ENCODE measurements at places on chromosomes 12 and 14. TPM values are rescaled to one million over a fixed set of nuclear protein-coding genes. Genes with fewer than 3 reads are reported as not detected.

DNA sequence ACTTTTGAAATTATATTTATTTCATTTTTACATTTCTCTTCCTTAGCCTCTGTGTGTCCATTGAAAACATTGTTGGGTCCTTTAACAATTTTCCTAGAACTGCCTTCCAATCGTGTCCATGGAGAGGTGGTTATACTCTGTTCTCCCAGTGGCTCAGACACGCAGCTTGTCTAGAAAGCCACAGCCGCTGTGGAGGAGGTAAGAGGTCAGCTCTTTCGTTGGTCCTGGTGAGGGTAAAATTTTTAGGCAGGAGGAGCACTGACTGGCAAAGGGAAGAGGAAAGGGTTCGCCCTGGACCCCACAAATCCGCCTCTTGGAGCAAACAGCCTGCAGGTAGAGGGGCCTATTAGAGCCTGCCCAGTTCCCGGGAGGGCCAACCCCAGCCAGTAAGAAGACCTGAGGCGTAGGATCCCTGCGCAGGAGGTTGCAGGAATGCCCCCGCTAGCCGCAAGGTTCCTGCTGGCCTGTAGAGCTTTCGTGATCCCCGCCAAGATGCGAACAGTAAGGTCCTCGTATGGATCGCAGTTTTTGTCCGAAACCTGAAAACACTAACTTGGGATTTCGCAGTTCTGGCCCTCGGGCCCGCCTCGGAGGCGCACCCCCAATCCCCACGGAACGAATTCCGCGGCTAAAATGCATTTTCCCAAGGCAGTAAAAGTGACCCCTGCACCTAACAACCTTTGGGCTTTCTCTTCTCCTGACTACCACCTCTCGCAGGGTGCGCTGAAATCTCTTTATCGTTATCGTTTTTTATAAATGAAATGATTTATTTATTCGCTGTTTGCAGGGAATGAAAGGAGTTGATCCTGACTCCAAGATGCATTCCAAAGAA lies 7.5 kb upstream of the PAX9 start:
- no peak for DNase-seq

GRCh38 chr14:86153480-86153879 lies 623.5 kb downstream of the FLRT2 start:
- DNase-seq, result no peak

DNA sequence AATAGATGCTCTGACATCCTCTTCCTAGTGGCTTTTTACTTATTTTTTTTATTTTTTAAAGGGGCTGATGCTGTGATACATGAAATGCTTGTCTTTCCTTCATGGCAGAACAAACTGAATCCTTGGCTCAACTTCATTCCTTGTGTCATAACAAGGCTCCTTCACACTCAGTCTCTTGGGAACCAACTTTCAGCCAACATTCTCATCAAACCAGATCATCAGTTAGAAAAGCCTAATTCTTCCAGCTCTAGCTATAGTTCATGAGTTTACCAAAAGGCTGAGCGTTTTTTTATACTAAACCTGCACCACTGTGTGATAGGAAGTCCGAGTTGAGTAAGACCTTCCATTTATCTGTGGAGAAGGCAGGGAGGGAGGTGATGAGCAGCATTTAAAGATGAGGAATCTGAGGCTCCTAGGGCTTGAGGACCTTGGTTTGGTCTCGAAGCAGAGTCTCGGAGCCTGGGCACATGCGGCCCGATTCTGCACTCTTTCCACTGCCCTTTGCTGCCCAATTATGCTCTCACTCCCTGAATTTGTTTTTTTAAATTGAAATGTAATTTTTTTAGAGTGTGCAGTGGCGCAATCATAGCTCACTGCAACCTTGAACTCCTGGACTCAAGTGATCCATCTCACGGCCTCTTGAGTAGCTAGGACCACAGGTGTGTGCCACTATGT lies 8.2 kb downstream of the GPRC5D start:
- DNase-seq, result no peak

- no peak for DNase-seq
These were observed 18.7 kb upstream of the FBRSL1 start for GRCh38 chr12:132471011-132471857.

DNA sequence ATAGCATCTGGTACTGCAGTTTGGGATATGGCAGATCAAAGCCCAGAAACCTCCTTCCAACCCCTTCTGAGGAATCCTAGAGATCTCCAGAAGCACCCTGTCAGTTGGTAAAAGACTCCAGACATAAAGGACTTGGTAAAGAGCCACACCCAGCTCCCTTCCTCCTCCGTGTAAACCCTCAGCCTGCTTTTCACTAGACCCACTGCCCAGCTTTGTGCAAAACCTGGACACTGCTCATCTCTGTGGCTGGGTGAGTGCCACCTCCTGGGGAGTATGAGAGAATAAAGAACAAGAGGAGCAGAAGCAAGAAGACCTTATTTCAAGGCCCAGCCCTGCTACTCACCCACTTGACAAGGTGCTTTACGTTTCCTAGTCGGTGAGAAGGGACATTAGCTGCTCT lies 33.0 kb downstream of the ANO2 start:
- no peak for DNase-seq

- no peak for DNase-seq
These were observed 106.1 kb downstream of the DPF3 start for GRCh38 chr14:72787841-72788240.

DNA sequence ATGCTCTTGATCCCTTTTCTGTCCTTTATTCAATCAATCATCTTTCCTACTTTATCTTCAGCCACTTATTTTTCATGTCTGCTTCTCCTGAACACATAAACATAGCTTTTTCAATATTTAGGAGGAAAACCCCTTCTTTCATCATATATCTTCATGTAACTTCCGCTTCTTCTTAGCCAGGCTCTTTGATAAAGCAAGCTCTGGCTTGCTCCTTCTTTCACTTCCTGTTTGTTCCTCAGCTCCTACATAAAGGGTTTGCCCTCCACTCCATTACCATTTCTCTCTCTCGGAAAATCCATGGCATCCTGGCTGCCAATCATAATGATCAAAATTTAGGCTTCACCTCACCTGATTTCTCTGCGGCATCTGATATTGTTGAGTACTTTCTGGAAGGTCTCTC lies 33.7 kb upstream of the HELB start:
- DNase-seq, result no peak

- peak; percentile 53 for DNase-seq
These were observed 30.6 kb downstream of the VCPKMT start for GRCh38 chr14:50085570-50086320.

DNA sequence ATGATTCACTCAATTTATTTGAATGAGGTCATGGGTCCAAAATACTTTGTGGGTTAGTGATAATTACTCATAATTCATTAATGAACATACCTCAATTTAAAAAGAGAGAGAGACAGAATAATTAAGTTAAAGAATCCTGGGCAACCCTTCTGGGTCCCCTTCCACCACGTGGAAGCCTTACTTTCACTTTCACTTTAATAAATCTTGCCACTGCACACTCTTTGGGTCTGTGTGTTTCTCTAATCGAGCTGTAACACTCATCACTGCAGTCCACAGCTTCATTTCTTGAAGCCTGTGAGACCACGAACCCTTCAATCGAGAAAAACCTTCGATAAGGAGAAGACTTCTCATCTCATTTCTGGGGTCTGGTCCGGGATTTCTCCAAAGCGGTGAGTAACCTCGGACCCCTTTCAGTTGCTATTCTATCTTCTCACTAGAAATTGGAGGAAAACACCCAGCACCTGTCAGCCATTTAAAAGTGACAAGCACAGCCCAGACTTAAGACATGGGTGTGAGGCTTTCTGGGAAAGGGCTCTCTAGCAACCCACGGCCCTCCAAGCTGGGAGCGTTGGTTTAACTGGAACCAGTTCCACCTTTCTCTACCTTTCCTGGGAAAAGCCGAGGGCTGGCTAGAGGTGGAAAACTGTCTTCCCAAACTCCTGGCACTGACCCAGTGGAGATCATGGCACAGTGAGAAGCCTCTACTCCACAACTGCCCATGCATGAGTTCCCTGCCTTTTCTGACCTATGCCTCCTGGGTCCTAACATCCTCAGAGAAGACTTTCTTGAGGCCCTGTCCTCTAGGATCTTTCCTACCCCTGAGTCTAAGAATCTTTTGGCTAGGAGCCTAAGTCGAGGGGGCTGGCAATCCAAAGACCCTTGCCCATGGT lies 148.8 kb upstream of the ATF7IP start:
- DNase-seq, result peak; percentile 4

GRCh38 chr12:27814851-27815591 lies 35.0 kb upstream of the MANSC4 start:
- DNase-seq, result no peak

GRCh38 chr14:31307618-31308017 lies 100.0 kb upstream of the HECTD1 start:
- no peak for DNase-seq

DNA sequence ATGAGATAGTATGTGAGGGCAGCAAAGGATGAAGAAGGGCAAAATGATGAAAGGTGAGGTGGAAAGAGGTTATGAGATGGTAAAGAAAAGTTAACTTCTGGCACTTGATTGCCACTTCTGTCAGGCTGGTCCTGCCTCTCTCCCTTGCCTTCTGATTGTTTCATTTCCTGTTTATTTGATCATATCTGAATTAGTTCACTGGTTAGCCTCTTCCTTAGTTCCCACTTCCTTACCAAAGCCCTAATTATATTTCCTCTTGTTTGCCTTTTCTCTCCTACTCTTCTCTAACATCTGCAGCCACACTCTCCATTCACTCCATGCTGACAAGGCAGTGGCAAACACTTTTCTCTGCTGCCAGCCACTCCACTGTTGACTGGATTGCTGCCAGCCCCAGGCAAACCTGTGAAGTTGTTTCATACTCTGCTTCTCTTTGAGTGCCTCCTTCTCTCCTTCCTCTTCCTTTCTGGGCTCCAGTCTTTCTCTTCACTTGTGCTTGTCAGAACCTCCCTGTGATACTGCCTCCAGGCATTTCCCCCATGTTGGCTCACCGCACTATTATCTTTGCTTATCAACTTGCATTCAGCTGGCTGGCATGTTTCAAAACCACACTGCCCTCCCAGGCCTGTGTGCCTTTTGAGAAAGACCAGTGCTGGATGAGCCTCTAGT lies 8.1 kb downstream of the PNP start:
- DNase-seq, result no peak

- no peak for DNase-seq
These were observed 12.8 kb upstream of the CEP170B start for GRCh38 chr14:104852280-104852663.

- DNase-seq, result no peak
These were observed 344.9 kb upstream of the STXBP6 start for GRCh38 chr14:25394791-25395391.

DNA sequence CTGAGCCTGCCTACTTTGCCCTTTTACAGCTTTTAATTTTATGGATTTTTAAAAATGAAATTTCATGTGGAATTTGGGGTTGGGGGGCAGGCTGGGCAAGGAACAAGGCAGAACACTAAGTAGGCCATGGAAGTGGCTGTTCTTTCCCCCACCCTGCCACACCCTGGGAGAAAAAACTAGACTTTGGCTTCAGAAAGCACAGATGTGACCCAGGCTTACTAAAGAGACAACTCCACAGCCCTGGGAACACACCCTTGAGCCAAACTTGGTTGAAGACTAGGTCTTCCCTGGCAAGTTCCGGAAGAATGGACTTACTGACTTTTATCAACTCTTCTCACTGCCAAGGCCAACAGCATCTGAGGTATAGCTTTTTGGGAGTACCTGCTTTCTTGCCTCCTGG lies 40.3 kb downstream of the BAZ2A start:
- no peak for DNase-seq

DNA sequence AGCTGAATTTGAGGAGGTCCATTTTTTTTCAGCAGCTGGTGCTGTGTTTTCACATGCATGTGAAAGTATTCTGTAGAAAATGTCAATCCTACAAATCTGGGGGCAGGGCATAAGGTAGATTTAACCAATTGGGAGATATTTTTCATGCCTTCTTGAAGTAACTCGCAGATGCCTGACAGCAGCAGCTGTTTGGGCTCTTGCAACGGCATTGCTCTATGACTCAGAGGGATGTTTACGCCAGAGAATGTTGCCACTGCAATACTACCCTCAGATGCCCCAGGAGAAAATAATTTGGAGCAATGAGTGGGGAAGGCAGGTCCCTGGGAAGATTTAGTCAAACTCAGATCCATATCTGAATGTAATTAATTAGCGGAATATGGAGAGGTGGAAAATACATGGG lies 42.5 kb upstream of the MYBPC1 start:
- DNase-seq, result peak; percentile 20

- no peak for DNase-seq
These were observed 441 bp downstream of the PDE3A start for GRCh38 chr12:20368651-20369304.

DNA sequence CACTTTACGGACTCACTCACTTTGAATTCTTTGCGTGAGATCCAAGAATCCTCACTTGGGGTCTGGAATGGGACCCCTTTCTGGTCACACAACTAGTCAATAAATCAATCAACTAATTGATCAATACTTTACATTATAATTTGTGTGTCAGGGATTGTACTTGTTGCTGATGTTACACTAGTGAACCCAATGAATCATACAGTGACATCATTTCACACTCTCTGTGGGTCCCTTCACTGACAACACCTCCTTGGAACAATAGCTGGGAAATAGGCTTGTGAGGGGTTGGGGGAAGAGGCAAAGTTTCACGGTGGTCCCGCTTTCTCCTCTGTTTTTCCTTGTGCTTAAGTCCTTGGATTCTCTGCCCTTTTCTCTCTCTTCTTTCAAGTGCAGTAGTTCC lies 35.0 kb downstream of the TPH2 start:
- no peak for DNase-seq

DNA sequence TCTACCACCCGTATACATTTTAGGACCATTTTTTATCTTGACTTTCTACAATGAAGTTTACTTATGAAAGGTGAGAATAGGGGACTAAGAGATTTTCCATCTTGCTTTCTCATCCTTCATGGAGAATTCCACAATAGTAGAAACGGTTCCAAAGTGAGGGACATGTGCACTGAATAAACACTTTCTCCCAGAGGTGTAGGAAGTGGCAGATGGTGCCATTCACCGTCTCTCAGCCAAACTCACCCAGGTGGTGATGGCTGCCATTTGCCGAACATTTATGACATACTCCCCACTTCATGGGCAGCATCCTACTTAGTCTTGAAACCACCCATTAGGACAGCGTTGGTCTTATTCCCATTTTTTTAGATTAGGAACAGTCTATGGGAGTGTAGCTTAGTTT lies 540.5 kb downstream of the DIO2 start:
- DNase-seq, result no peak

The DBX2 gene
- not detected for total RNA-seq

The METTL3 gene
- 57.1 TPM for total RNA-seq

The KCNJ8 gene
- 1.0 TPM for total RNA-seq

The CLEC1A gene
- total RNA-seq, result not detected

The CAND1 gene
- total RNA-seq, result 129 TPM

The TBC1D30 gene
- 16.8 TPM for total RNA-seq
